ENCODE measurements at places on chromosomes 3 and 15.

- no peak for DNase-seq
These were observed 150.3 kb upstream of the ARHGEF26 start for GRCh38 chr3:153970741-153971347.

GRCh38 chr3:73433687-73434086, 191.1 kb downstream of the PDZRN3 start:
- no peak for DNase-seq

DNA sequence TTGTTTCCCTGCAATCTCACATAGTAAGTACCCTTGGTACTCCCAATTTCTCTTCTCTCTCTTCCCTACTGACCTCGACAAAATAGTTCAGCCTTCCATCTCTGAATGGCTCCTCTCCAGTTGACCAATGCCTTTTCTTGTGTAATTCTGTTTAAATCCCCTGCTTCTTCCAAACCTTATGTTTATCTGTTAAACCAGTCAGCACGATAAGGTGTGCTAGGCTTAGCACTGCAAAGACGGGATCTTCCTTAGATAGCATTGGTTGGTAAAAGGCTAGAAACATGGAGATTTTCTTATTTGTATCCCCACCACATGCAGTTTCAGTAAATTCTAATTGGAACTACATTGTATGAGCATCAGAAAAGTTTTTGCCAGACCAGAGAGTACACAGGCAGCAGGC, 25.8 kb upstream of the KCNMB3 start:
- no peak for DNase-seq

- DNase-seq, result no peak
These were observed 2.7 kb downstream of the ZMAT3 start for GRCh38 chr3:179068779-179069530.

GRCh38 chr3:148512648-148513047, 185.1 kb upstream of the AGTR1 start:
- DNase-seq, result no peak

- DNase-seq, result peak; percentile 45
These were observed 7.7 kb downstream of the CCR5 start for GRCh38 chr3:46378426-46378942.

- no peak for DNase-seq
These were observed 1.8 kb downstream of the LIMD1 start for GRCh38 chr3:45596290-45596791.

DNA sequence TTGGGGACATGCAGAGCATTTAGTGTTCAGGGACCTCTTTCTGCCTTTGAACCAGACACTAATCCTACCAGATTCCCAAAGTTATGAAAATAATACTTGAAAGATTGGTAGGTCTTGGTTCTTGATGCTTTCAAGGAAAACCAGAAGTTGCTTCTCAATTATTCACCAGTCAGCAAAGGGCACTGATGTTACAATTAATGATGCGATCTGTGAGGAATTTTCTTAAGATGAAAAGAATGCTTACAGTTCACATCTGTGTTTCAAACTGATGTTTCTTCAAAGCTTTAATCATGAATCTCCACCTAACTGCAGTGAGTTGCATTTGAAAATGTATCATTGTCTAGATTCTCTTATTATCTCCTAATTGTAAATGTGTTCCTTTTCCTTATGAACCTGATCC, 161.0 kb downstream of the NAALADL2 start:
- DNase-seq, result no peak

DNA sequence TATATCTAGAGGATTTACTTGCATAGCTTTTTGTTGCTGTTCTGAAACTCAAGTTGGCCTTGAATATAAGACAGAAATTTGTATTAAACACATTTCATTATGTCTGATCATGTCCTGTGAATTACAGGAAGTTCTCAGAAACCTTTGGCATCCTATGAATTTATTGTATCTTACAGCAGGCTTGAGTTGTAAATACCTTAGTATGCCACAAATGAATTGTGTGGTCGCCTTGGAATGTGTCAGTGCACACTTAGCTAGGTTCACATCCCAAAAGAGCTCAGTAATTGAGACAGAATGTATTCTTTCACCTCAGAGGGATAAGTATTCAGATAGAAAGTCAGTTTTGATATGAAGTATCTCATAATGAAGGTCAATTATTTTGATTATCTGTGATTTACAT, 83.4 kb downstream of the NEK11 start:
- DNase-seq, result peak; percentile 63

DNA sequence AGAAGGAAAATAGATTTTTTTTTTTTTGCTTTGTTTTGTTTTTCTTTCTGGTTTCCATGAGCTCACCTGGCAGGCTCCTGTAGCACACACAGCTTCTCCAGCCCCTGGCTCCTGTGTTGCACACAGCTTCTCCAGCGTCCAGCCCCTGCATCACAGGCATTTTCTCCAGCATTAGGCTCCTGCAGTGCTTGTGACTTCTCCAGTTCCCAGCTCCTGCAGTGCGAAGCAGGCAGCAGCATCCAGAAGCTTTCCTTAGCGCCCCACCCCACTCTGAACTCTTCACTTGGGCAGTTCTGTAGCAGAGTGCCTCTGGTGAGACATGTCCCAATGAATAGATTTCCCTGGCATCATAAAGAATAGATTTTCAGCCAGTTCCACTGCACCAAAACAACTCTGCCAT, 5.5 kb upstream of the CCDC39 start:
- no peak for DNase-seq

DNA sequence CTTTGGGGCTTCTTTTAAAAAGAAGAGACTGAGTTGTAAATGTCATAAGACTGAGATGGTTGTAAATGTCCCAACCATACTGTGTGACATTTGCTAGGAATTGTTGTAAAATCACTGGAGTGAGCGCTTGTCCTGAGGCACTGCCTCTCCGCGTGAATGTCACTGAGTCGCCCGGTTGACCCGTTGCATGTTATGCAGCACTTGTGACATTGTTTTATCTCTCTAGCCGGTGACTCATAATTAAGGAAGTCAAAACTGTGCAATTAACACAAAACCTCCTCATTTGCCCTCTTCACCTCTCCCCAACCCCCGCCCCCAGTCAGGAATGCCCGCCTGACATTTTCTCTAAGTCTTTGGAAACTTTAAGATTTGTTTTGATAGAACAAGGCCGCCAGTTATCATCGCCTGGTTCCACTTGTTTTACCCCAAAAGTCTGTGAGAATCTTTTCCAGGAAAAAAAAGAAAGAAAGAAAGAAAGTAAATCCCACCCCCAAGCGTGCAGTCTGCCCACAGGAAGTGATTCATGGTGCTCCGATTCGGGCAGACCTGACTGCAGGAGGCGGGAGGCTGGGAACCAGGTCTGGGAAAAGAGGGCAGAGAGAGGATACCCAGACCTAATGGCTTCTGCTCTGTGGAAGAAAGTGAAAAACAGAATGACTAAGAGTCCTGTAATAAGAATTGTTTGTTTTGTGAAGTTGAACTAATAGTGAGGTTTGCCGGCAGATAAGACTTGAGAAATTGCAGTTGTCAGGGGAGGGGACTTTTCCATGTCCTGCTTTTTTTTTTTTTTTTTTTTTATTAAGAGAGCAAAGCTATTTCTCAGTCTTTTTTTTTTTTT, 84.8 kb downstream of the SMAD3 start:
- DNase-seq, result peak; percentile 97
